ENCODE measurements at places on chromosomes 2 and 18.

DNA sequence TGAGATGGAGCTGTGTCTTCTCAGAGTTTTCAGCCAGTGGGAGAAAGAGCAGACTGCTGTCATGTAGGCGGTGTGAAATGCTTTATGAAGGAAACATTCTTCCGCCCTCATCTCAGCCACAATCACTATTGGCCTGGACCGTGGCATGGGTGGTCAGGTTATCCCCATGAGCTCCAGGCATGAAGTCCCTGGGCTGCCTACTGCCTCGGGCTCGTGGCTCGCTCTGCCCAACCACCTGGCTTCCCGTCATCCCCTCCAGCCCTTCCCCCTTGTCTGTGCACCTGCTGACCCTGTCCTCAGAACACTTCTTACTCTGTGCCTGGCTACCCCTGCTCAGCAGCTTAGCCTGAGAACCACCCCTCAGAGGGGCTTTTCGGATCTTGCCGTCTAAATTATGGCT, 15.5 kb downstream of the COLEC11 start:
- no peak for DNase-seq

GRCh38 chr2:172208791-172209325, 106.2 kb upstream of the DLX2 start:
- no peak for DNase-seq

GRCh38 chr2:203569677-203570316, 34.7 kb upstream of the RAPH1 start:
- DNase-seq, result no peak

DNA sequence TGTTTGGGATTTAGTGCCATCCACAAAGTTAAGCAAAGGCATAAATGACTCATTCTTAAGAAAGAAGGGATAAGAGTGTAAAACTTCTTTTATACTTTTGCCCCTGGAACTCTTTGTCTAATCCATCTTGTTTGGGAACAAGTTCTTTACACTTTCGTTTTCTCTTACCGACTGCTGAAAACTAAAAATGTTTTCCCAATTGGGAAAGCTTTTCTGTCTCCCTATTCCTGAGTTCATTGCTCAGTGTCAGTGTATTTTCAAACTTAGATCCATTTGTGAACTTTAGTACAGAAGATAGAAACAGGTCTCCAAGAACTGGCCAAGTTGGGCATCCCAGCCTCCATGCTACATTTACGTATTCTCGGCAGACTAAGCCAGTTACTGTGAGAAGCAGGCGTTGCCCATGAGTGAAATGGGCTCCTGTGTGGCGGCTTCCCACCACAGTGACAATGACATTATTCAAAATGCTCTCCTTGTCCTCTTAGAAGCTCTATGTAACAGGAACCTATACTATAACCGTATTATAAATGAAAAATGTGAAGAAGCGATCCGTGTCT, 51.7 kb downstream of the TGOLN2 start:
- DNase-seq, result no peak

- DNase-seq, result no peak
These were observed 192.7 kb downstream of the DYSF start for GRCh38 chr2:71646028-71646427.

All from B cell (primary cell).